ENCODE measurements at places on chromosomes 11 and 22.

DNA sequence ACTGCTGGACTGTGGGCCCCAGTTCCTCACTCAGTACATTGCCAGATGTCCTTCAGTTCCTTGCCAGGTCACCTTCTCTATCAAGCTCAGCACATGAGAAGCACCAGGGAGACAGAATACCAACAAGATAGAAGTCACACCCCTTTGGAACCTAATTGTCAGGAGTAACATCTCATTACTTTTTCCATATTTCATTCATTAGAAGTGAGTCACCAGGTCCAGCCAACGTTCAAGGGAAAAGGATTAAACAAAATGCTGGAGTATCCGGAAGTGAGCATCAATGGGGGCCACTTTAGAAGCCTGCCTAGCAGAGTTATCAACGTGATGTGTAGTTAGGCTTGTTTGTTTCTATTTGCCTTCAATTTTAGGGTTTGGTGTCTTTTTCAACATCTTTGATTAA is 569.3 kb downstream of the MIAT start:
- DNase-seq: no peak

GRCh38 chr11:114826910-114827442 is 148.6 kb downstream of the NXPE2 start:
- DNase-seq: no peak

DNA sequence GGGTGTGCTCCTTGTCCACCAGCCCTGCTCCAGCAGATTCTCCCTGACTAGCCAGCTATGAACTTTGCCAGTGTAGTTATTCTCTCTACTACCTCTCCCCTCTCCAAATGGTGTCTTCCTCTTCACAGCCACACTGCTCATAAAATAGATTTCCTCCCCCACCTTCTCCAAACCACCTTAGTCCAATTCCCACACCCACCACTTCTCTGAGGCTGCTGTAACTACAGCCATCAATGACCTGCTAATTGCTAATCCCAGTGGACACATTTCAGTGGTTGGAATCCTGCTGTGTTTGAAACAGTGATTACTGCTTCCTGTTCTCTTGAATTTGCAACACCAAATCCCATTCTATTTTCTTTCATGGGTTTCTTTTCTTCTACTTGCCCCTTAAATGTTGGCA is 23.4 kb downstream of the SYT9 start:
- no peak for DNase-seq

DNA sequence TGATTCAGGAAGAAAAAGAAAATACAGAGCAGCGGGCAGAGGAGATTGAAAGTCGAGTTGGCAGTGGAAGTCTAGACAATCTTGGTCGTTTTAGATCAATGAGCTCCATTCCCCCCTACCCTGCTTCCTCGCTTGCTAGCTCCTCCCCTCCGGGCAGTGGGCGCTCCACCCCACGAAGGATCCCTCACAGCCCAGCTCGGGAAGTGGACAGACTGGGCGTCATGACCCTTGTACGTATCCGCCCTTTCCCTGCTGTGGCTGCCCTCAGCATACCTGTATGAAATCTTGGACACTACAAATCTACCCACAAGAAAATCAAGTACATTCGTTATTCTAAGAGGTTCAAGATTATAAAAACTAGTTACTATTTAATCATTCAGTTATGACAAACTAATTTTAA is 50.1 kb upstream of the CTTN start:
- DNase-seq: no peak

GRCh38 chr22:31926969-31927368 is 17.4 kb upstream of the YWHAH start:
- no peak for DNase-seq

DNA sequence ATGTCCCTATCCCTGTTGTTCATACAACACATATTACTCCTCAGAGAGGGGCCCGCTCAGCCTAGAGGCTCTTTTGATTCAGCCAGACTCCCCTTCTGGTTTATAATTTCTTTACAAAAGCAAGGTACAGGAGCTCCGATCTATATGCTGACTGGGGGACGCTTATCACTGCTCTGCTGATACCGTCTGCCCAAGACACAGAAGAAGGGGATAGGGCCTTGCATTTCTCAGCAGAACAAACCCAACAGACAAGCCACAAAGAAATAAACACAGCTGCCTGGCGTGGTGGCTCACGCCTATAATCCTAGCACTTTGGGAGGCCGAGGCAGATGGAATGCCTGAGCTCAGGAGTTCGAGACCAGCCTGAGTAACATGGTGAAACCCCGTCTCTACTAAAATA is 109.9 kb upstream of the AKIP1 start:
- DNase-seq: no peak

- no peak for DNase-seq
These were observed 116.5 kb downstream of the PTPRJ start for GRCh38 chr11:48096588-48097525.

DNA sequence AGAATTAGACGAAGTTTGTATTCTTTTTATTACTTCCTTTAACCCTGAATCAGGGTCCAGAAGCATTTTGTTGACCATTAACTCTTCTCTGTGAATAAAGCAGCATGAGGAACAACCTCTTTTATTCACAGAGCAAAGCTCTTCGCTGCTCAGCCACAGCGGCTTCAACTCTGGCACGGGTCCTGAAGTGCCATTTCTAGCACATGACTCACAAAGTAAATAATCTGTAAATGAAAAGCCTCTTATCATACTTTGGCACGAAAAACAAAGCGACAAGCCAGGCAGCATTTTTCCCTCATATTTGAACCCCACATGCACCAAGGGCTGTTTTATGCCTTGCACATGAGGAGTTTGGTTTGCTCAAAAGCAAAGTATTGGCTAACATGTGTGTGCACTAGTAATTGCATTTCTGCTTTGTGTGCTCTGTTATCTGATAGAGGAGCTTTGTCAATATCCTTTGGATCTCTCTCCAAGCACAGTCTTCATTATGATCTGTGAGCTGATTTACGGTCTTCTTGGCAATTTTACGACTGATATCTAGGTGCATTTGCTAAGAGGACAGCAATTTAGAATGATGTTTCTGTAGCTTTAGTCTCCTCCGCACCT is 33.0 kb upstream of the APOBEC3A start:
- DNase-seq: peak; percentile 95

DNA sequence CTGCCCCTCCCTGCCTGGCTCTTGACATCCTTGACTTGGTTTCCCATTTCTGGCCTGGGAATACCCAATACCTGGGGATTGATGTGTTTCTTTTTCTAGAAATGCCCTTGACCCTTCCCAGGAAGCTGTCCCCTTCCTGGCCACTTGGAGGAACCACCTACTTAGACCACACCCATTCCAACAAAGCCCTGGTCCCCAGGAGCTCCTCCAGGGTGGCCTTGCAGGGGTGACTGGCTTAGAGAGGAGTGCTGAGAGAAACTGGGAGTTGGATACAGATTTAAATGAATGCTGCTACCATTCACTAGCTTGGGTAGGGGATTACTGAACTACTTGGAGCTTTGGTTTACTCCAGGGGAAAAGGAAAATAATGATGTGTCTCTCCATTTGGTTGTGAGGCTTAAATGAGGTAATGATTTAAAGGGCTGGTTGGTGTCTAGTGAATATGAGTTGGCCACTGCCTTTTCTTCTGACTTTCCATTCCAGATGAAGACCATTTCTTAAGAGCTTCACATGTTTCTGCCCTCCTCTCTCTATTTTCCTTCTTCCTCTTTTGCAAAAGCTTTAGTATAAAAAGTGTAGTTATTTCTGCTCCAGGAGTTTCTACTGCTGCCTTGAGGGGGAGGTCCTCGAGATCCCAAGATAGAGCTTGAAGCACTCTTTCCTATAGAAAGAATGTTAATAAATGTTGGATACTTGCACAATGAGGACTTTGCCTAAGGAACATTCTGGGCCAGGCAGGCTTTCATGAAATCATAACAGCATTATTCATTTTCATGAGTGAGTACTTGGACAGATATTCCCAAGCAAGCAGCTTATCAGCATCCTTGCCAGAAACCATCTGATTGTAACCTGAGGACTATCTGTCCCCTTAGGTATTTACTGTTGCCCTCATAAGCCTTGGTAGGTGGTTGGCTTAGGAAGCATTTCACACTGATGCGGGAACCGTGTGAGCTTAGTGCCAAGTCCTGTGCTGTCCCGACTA is 22.4 kb downstream of the PANX1 start:
- DNase-seq: no peak

GRCh38 chr11:67002921-67003411 is 20.0 kb upstream of the SYT12 start:
- no peak for DNase-seq

Data from NCI-H2029 treated with DMSO at 0.1 percent for 48 hours (cell line).